ENCODE measurements at places on chromosomes 4 and X.

DNA sequence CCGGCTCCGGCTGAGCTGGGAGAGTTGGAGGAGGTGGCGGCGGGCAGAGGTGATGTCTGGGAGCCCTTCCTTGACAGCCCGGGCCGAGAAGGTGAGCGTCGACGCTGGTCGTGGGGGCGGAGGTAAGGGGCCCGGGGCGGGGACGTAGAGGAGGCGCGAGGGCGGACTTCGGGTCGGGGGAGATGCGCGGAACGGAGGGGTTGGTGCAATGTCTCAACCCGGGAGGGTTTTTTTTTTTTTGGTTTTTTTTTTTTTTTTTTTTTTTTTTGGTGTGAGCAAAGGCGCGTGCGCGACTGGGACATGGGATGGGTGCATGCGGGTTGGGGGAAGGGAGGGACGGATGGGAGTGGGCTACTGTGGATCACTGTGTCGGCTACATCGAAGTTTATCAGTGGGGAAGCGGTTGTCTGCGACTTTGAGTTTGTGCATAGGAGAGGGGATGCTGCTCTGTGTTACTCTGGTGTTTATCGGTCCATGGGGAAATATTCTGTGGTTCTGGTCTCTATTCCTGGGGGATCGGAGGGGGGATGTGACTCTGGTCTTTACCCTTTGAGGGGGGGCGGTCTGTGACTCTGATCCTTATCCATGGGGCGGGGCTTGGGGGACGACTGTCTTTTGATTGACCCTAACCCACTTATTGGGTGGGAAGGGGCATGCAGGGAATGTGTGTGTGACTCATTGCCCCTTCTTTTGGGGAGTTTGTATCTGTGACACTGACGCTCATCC lies 537 bp downstream of the RBM10 start:
- DNase-seq: peak; percentile 20

GRCh38 chrX:119687661-119688413 lies 5.1 kb downstream of the SEPTIN6 start:
- no peak for DNase-seq

GRCh38 chr4:1195891-1196401 lies 23.6 kb upstream of the SPON2 start:
- no peak for DNase-seq

- no peak for DNase-seq
Observed at GRCh38 chrX:34918856-34919255, 23.7 kb upstream of the FAM47B start.

GRCh38 chrX:107708762-107709161 lies 66.8 kb downstream of the TSC22D3 start:
- DNase-seq: no peak

GRCh38 chrX:11641349-11642065 lies 24.2 kb downstream of the ARHGAP6 start:
- DNase-seq: no peak

DNA sequence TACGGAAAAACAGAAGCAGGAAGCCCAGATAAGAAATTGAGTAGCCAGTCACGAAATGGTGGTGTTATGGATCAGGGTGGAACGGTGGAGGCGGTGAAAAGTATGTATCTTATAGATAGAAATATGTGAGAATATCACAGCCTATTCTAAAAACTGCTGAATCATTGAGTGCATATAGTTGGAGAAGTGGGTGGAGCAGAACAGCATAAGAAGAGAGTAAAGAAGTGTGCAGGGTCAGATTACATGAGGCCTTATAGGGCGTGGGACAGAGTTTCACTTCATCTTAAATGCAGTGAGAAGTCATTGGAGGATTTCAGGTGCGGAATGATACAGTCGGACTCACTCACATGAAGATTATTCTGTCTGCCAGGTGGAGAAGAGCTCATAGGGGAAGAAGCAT lies 293.1 kb downstream of the TRIML1 start:
- no peak for DNase-seq

DNA sequence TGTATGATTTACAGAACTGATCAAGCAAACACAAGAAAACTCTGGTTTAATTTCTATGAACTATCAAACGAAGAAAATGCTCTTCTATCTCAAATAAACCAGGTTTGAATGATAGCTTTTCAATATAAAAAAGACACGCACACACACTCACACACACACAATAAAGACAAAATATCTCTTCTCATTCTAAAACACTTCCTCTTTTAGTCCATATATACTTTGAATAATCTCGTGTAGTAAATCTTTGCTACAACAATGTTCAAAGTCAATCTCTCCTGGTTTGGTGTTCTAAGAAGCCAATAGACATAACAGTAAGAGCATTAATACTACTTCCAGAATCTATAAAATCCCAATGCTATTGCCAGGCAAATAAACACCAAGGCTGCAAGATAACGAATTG lies 13.3 kb downstream of the CXCL2 start:
- DNase-seq: no peak

DNA sequence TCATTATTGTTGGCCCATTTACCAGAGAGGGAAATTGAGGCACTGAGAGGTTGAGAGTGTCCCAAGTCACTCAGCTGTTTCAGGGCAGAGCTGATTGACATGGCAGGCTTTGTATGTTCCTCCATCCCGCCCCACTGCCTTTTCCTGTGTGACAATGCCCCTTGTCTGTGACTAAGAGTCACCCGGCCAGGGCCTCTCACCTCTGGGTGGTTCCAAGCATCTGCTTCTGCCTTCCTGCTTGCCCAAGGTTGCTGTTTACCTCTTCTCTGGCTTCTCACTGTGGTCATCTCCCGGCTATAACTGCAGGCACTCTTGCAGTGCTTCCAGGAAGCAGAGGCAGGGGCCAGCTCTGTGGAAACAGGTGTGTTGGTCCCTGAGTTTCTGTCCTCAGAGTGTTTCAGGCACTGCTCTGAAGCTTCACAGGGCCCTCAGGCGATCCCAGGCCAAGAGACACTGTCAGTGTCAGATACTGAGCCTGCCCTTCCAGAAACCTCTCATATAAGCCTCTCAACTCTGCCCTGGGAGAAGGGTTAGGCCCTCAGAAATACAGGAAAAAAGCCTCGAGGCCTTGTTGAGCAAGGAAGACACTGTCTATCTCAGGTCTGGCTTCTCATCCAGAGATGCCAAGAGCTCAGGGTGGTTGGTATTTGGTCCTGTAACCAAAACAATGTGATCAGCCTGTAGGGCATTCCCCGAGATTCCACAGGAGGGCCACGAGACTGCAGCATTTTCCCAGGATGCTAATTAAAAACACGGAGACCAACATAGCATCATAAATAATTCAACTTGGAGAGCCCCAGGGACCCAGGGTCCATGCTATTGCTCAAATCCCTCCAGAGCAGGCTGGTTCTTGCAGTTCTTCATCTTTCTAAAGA lies 42.0 kb upstream of the PROM1 start:
- no peak for DNase-seq
